ENCODE measurements at places on chromosomes 3 and 15. TPM values are rescaled to one million over a fixed set of nuclear protein-coding genes. Genes with fewer than 3 reads are reported as not detected.

PEX11A gene
- 4.0 TPM for total RNA-seq

GRM2 gene
- not detected for total RNA-seq

TEX55 gene
- not detected for total RNA-seq

SATB1 gene
- total RNA-seq = 35.7 TPM

PSMA4 gene
- 209 TPM for total RNA-seq

FMN1 gene
- total RNA-seq = 9.0 TPM

CADPS gene
- 3.2 TPM for total RNA-seq

CLRN1 gene
- not detected for total RNA-seq

TMEM212 gene
- not detected for total RNA-seq

C2CD4A gene
- under 0.01 TPM for total RNA-seq

FBXW12 gene
- total RNA-seq = not detected

TUBGCP5 gene
- 32.6 TPM for total RNA-seq

NOX5 gene
- total RNA-seq = 0.36 TPM

OR5AC2 gene
- not detected for total RNA-seq

SEC11A gene
- total RNA-seq = 200 TPM

TM4SF18 gene
- total RNA-seq = 0.29 TPM

ZNF80 gene
- total RNA-seq = not detected

GOLGA8S gene
- under 0.01 TPM for total RNA-seq

UNC13C gene
- under 0.01 TPM for total RNA-seq

SOX2 gene
- total RNA-seq = not detected

HRH1 gene
- 12.4 TPM for total RNA-seq

SPG21 gene
- total RNA-seq = 142 TPM

TNFAIP8L3 gene
- 11.2 TPM for total RNA-seq

MYL3 gene
- not detected for total RNA-seq

APOD gene
- total RNA-seq = 1.4 TPM

THAP10 gene
- total RNA-seq = 1.1 TPM

GOLGA6L7 gene
- total RNA-seq = not detected

TPRG1 gene
- 6.5 TPM for total RNA-seq

RARB gene
- 4.1 TPM for total RNA-seq

LMAN1L gene
- total RNA-seq = under 0.01 TPM

ACAP2 gene
- total RNA-seq = 121 TPM

SLC35A5 gene
- total RNA-seq = 41.8 TPM

BOC gene
- 29.2 TPM for total RNA-seq

NANOGP8 gene
- 1.2 TPM for total RNA-seq

KIF7 gene
- total RNA-seq = 12.3 TPM

TRIM42 gene
- total RNA-seq = not detected

PRKAR2A gene
- 43.6 TPM for total RNA-seq

SLC24A5 gene
- total RNA-seq = not detected

LRRIQ4 gene
- 0.29 TPM for total RNA-seq

LYZL4 gene
- not detected for total RNA-seq

CMTM6 gene
- 102 TPM for total RNA-seq

IMPG2 gene
- 0.36 TPM for total RNA-seq

LSG1 gene
- 40.9 TPM for total RNA-seq

DUOXA2 gene
- total RNA-seq = not detected

CFAP100 gene
- not detected for total RNA-seq

FBN1 gene
- 1,453 TPM for total RNA-seq

C3orf85 gene
- not detected for total RNA-seq
